RWPE2 (cell line): ENCODE measurements at places on chromosomes 3 and 15.

DNA sequence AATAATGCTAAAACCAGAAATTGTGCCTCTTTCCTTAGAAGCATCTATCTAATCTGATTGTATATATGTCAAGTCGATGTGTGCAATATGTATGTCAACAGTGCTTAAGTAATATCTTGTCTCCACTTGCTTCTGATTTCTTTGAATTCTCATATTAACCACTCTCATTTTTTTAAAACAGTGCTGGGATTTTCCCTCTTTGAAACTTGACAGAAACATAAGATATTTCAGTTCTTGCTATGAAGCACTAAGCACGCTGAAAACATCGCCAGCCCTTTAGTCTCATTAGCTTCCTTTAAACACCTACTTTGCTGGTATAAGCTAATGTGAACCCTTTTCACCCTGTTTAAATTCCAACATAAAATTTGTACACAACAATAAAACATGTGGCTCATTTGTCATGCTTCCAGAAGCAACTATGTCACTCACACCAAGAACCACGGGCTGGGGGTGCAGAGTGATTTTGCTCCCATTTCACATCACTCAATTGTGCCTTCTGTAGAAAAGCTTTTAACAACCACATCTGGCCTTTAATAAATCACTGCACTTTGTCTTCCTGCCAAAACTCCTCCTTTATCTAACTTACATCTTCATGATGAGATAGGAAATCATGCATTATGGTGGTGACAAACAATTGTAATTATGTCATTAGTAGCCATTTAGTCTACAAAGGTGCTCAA, 185.2 kb downstream of the FOXP1 start:
- DNase-seq = no peak

DNA sequence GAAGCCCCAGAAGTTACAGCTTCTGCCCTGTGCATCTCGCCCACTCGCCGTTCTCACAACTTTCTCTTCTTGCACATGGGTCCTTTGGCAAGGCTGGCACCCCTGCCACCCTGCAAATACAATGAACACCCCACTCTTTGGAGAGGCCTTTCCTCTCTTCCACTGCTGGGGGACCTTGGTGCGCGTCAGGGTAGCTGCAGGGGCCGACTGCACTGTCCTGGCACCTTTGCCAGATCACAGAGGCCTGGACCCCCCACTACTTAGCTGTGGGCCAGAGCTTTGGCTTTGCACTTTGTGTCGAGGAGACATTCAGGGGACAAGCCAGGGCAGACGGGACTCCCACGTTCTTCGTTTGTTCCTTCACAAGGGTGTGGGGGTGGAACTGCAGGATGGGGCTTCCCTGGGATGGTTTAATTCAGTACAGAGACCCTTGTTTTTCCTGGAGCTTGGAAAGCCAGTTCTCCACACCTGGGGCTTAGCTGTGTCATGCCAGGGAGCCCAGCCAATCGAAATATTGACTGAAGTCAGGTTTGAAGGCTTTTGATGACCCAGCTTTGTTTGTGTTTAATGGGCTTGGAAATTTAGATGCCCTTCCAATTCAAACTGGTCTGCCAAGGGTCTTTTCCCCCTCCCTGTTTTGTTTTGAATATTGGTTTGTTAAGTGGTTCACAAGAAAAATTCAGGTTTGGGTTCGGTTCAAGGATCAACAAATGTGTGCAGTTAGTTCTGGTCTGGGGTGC, 256.1 kb upstream of the TLE3 start:
- peak; percentile 56 for DNase-seq

- no peak for DNase-seq
Observed at GRCh38 chr3:156158656-156159295, 38.4 kb downstream of the KCNAB1 start.

DNA sequence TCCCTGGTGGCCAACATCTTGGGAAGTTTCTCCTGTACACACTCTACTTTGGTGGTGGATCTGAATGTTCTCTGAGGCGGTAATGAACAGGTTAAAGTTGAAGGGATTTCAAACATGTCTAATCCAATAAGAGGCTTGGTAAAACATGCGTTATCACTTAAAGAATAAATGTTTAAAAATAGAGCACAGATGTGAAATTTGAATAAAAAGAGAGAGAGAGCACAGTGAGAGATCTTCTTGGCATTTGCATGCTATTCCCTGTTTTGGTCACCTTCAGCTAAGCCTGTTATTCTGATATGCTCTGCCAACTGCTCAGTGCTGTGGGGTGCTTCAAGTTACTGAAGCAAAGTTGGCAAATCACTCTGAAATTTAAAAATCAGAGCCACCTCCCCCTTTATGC, 237.7 kb upstream of the WNT5A start:
- DNase-seq = no peak

DNA sequence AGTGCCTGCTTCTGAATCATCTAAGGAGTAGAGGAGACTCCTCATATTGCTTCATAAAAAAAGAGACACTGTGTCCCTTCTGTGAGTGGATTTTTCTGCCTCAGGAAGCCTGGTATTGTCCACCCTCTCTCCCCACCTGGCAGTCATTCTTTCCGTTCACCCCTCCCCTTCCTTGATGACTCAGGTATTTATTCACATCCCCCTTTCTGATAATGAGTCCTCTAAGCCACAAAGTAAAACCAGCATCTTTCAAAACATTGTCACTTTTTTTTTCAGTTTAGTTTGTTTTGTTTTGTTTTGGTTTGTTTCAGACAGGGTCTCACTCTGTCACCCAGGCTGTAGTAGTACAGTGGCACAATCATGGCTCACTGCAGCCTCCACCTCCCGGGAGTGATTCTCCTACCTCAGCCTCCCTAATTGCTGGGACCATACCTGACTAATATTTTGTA, 65.2 kb upstream of the UBE2E1 start:
- DNase-seq = no peak

- DNase-seq = no peak
Observed at GRCh38 chr3:78919021-78919755, 848.6 kb downstream of the ROBO1 start.

- no peak for DNase-seq
Observed at GRCh38 chr3:170723241-170723640, 137.4 kb upstream of the SLC7A14 start.

GRCh38 chr15:66131831-66132230, 121.7 kb downstream of the MEGF11 start:
- no peak for DNase-seq

GRCh38 chr3:193977622-193978021, 158.3 kb upstream of the HES1 start:
- no peak for DNase-seq

GRCh38 chr3:113431811-113432210, 9.5 kb downstream of the CFAP44 start:
- DNase-seq = no peak

GRCh38 chr3:149216193-149216869, 5.3 kb downstream of the CP start:
- no peak for DNase-seq

DNA sequence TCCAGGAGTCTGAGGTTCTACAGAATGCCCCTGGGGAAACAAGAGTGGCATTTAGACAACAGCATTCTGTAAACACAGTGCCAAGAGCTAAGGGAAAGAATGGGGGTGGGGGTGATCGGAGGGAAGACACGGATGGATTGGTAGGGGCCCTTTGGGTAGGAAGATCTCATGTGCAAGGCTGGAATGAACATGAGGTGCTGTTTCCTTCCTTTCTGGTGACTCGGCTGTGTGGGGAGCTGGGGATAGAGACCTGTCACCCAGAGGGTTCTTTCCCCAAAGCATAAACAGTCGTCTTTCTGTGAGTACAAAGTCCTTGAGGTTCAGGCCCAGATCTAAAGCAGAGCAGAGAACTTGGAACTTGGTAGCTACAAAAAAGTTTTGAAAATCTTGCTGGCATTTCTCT, 11.7 kb downstream of the TPM1 start:
- no peak for DNase-seq

DNA sequence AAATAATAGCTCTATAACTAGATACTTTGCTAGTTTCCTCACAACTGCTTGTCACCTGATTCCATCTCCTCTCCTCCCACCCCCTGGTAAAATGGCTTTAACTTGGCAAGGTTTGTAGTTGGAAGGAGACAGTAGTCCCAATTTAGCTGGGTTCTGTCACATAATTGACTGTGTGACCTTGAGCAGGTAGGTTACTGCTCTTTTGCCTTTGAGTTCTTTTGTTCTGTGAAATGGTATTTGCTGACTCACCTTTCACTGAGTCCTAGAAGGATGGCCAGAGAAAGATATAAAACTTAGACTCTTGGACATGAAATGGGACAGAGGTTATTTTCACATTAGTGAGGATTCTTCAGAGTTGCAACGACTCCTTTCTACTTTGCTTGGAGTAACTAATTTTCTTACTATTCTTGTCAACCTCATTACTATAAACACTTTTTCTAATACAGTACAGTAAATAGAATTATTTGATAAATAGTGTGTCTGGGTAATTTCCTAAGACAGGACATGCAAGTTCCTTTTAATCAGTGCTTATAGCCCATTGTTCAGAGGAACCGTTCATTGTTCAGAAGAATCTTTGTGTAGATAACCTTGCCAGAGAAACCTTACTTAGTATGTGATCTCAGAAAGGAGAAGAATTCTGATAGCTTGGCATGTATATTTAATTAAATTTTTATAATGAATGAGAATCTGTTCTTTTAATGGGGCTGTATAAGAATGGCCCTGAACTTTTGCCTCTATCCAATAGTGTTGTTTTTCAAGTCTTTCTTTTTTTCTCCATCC, 14.3 kb downstream of the AKAP13 start:
- DNase-seq = no peak

- DNase-seq = no peak
Observed at GRCh38 chr15:47718497-47719437, 1.5 kb downstream of the SEMA6D start.

- DNase-seq = no peak
Observed at GRCh38 chr15:84773716-84774115, 25.3 kb downstream of the ZNF592 start.

- no peak for DNase-seq
Observed at GRCh38 chr3:116929505-116930222, 220.1 kb downstream of the TUSC7 start.

- DNase-seq = no peak
Observed at GRCh38 chr15:54518156-54518882, 540.1 kb downstream of the UNC13C start.

- peak; percentile 76 for DNase-seq
Observed at GRCh38 chr15:76996526-76997401, 1.8 kb downstream of the PSTPIP1 start.

DNA sequence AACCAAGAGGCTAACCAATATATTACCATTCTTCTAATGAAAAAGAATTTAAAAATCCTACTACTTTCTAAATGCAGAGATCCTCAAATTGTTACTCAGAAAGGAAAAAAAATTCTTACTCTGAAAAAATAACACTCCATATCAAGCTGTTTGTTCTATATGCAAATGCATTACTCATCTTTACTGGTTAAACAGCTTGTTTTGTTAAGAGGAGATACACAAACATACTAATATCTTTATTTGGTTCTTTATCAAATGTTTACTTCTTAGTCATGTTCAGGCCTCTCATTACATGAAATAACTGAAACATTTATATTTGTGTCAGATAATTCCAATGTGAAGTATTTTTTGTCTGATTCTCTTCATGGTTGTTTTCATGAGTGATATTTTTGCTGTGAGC, 146.8 kb downstream of the PCCB start:
- DNase-seq = no peak

- no peak for DNase-seq
Observed at GRCh38 chr3:119551598-119551997, 7.8 kb downstream of the CD80 start.

- DNase-seq = no peak
Observed at GRCh38 chr15:70150405-70150747, 52.7 kb upstream of the TLE3 start.

GRCh38 chr3:181839039-181839915, 127.6 kb downstream of the SOX2 start:
- no peak for DNase-seq

DNA sequence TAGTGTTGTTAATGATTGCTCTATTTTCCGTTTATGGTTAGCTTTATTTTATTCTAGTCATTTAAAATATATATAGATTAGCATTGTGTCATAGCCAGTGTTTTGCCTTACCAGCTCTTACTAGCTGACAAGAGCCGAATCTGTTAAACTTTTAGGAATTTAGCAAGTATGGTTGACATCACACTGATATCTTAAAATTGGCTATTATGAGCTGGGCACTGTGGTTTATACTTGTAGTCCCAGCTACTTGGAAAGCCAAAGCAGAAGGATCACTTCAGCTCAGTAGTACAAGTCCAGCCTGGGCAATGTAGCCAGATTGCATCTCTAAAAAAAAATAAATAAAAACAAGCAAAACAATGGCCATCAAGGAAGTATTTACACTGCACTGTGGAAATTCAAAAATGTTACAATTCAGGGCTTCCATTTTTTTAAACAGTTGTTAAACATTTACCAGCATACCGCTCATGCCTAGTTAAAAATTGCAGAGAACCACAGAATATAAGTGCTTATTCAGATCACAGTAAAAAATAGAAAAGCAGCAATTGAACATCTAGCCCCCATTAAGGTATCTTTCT, 208.4 kb upstream of the CGNL1 start:
- DNase-seq = no peak
